ENCODE measurements at places on chromosomes 11 and 22.
A peak's percentile ranks its signal among the peaks of the same experiment; 100 is the strongest.

DNA sequence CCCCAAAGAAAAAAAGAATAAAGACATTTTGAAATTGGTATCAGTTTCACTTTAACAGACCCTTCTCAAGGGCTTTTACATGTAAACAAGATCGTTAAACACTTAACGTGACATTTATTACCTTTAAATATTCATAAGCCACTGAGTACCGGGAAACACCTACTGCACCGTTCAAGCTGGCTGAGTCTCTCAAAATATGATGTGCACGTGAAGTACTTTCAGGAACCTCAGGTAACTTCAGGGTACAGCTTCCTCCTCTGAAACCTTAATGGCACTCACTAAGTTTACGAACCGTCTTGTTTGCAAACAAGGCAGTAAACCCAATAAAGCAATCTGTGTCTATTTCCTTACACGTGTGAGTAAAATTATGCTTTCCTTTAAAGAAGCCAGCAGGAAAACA lies 105.5 kb upstream of the TENM4 start:
- no peak for DNase-seq

GRCh38 chr11:77096591-77097019 lies 6.0 kb upstream of the OMP start:
- no peak for DNase-seq

DNA sequence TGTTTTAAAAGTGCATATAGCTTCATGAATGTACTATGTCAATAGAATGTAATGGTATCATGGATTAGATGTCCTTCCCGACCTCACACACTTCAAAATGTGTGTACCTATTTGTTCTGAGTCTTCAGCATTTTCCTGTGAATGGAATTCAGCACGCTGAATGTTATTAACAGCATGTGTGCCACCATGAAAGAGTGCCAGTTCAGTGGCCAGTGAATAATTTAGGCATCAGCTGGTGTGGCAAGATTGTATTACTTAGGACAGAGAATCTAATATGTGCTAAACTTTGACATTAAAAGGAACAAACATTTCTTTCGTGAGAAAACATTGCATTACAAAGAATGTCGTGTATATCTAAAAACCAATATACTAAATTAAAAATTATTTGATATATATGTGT lies 46.4 kb downstream of the HIPK3 start:
- no peak for DNase-seq

GRCh38 chr11:76244316-76244851 lies 38.1 kb upstream of the WNT11 start:
- no peak for DNase-seq

DNA sequence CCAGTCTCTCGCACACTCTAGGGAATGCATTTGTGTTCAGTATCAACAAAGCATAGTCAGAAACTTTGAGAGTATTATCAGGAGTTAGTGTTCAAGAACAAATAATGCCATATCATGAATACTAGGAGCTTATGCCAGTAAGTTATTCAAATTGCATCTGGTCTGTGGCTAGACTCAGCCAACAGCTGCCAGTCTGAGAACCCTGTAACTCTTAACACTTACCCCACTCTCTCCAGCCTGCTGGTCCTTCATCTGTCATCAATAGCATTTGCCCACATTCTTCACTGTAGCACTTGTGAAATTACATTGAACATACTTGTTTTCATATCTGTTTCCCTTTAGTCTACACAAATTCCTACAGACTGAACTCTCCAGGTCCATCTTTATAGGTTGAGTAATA lies 1157.5 kb upstream of the RAG2 start:
- DNase-seq, result no peak

- DNase-seq, result no peak
These were observed 171.3 kb downstream of the BRD1 start for GRCh38 chr22:49656291-49656851.

DNA sequence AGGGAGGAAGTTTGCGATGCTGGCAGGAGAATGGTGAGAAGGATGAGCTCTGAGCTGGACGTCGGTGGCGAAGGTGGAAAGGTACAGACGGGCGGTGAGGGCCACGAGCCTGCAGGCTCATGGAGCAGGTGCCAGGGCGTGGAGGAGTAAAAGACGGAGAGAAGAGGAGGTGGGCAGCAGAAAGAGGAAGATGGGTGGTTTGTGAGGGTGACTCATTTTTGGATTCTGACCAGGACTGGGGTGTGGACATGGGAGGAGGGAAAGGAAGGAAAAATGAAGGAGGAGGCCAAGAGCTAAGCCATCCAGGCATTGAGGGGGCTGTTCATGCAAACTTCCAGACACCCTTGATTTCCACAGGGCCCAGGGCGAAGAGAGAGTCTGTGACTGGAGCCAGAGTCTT lies 3.5 kb downstream of the ZDHHC24 start:
- DNase-seq, result no peak

- no peak for DNase-seq
These were observed 11.9 kb upstream of the MRGPRX2 start for GRCh38 chr11:19072464-19072863.

GRCh38 chr22:37684803-37685615 lies 1.1 kb upstream of the NOL12 start:
- DNase-seq, result no peak

- no peak for DNase-seq
These were observed 93.4 kb downstream of the WT1 start for GRCh38 chr11:32341620-32342613.

DNA sequence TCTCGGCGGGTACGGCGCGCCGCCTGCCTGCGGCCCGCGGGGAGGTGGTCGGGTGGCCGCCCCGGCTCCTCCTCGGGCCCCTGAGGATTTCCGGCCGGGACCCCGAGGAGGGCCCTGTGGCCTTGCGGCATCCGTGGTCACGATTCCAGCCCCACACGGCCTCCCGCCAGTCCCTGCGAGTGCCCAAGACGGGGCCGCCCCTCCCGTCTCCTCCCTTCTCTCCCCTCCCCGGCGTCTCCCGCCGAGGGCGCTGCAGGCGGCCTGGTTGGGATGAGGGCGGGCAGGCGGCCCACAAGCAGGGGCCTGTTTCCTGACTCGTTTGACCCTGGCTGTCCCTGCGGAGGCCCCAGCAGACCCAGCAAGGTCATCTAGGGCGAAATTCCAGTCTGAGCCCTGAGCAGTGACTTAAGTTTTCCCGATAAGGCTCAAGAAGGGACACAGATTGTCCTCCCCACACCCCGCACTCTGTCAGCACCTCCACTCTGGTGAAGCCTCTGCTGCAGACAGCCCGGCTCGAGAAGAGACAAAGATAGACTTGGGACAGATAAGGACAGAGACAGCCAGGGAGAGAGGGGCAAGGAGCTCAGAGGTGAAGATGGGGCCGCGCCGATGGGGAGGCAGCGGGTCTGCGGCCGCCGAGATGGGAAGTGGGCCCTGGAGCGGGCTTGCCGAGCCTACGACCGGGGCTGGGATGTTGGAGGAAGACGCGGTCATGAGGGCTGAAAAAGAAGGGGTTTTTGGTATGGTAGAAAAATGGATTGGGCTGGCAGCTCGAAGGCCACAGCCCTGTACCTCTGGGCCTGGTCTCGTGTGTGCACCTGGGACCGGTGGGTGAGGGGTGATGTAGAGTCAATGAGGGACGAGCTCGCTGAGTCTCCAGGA lies 95.0 kb downstream of the SWAP70 start:
- peak; percentile 46 for DNase-seq

- DNase-seq, result no peak
These were observed 100.3 kb downstream of the BRD1 start for GRCh38 chr22:49727191-49727880.

DNA sequence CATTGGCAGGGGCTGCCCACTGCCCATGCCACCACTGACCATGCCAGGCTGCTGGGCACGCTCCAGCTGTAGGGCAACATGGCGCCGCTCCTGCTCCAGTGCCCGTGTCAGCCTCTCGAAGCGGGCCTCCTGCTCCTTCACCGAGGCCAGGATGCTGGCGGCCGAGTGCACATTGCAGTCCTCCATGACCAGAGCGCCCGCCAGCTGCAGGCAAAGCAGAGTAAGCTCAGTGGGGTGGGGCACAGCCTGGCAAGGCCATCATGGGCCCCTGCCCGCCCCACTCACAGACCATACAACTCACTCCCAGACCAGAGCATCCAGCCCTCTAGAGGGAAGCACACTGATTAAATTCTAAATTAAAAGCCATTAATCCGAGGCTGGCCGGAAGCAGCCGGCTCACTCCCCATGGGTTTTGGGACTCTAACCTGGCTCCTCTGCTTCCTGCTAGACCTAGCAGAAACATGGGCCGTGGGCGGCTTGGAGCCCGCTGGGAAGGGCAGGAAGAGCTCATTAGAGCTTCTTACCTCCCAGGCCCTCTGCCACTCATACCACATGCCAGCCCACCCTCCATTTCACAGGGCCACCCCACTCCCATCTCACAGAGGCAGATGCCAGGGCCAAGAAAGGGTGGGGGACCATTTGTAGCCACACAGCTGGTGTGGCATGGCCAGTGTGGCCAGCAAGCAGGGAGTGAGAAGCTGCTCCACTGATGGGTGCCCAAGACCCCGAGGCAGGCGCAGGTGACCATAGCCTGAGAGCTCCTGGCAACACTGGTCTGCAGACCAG lies 25.8 kb downstream of the ARVCF start:
- DNase-seq, result no peak

DNA sequence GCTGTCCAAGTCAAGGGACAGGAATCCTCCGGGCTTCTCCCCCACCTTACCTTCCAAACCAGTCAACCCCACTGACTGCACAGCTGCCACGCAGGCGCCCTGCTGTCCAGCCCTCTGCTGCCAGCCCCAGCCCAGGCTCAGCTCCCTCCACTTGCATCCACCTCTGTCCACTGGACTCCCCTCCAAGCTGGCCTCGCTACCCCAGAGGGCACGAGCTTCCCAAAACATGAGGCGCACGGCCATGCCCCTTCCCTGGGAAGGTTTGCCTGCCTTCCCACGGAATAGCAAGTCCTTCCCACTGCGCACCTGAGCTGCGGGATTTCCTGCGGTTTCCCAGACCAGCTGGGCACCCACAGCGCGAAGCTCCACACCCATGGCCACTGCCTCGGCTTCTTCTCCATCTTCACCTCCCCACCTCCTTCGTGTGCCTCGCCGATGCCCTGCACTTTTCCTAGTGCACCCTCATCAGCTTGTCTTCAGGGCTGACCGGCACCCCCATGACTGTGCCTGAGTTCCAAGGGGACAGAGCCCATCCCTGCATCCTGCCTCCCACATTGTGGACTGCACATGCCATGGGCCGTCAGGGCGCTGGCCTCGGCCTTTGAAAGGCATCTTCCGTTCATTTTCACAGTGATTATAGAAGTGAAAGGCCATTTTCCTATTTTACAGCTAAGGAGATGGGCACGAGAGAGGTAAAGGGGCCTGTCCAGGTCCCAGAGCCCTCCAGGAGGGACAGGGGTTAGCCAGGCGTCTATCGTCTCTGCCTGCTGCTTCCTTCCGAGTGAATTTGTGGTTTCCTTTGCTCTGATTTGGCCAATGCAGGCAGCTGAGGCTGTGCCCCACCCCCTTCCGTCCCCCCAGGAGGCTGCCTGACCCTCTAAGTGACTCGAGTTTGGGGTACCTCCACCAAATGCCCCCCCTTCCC lies 16.4 kb downstream of the IFITM10 start:
- DNase-seq, result no peak

DNA sequence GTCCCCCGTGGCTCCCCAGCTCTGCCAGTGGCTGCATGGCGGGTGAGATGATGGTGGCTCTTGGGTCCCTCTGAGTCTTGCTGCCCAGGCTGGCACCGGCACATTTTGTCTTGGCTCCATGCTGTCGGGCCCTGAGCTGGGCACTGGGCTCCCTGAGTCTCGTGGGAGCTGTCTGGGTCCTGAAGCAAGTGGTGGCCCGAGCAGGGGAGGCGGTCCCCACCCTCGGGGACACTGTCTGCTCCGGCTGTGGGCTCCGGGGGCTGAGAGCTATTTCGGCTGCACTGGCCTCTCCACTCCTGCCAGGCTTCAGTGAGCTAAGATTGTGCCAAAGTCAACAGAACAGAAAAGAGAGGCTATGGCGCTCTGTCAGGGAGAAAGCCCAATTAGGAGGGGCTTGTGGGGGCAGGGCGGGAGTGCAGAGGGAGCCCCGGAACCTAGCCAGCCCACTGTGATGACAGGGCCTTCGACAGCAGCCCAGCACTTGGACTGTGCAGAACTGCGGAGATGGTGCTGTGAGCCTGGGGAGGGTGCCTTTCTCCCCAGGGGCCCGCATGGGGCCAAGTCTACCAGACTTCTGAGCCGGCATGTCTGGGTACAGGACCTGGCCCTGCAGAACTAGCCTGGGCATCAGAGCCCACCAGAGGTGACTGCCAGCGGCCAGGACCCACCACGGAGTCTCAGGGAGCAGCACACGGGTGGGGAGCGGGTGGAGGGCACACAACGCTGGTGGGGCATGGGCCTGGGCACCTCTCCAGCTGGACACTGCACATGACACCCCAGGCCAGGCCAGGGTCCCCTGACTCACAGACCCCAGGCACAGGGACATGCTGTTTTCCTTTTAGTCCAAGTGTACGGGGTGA lies 38.0 kb downstream of the RTN4R start:
- no peak for DNase-seq

- DNase-seq, result no peak
These were observed 1.2 kb downstream of the PHLDA2 start for GRCh38 chr11:2927851-2928604.

DNA sequence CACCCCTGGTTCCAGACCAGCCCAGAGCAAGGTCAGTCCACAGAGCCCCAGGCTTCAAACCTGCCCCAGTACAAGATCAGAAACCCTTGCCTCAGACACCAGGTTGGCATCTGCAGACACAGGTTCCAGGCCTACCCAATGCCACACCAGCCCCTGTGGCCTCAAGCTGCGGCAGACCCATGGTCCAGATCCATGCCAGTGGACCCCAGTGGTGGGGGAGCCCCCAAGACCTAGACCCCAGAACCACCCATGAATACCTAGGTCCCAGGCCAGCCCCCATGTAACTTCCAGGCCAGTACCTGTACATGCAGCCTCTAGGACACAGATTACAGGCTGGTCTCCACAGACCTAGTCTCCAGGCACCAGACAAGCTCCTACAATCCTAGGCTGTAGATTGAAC lies 1019.3 kb downstream of the JRKL start:
- DNase-seq, result no peak

DNA sequence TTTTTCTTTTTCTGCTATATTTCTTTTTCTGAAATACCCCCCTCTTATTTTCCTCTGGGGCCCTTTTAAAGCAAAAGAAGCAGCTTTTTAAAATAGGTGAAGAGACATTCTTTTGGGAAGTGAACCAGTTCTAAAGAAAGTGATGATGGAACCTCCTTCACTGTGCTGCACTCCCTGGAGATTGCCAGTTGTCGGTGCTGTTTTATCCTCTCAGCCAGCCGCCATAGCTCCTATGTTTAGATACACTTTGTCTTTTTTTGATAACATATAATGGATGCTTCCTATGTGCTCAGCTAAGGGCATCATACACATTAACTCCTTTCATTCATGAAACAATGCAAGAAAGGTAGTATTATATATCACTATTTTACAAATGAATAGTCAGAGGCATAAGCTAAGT lies 14.0 kb downstream of the CFAP300 start:
- no peak for DNase-seq

GRCh38 chr11:105100206-105100605 lies 39.4 kb downstream of the CARD18 start:
- DNase-seq, result no peak

DNA sequence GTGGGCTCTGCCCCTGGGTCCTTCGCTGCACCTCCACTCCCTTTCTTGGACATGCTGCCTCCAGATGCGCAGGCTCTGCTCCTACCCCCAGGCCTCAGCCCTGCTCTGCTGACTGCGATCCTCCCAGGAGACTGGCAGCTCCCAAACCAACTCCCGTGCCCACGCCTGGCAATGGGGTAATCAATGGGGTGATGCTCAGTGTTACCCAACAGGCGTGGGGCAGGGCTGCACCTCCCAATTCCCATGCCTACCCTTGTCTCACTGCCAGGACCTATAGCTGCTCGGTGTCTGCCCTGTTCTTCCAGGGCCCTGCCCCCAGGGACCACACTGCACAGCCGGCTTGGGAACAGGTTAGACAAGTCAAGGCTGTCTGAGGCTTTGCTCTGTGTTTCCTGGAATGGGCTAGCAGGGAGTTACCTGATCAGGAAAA lies at the start of gene ALDH3B2:
TSS of gene ALDH3B2 (minus strand) at position 182 of the 430 bp plus-strand sequence. CDS start 7,688 bp downstream, outside the sequence.
- no peak for DNase-seq

- no peak for DNase-seq
These were observed 378.2 kb upstream of the NARS2 start for GRCh38 chr11:78952890-78953289.
